SK-MEL-5 (cell line): ENCODE measurements at places on chromosomes 16 and 17.

- DNase-seq, result no peak
Observed at GRCh38 chr17:79830303-79830702, 8.9 kb downstream of the CBX4 start.

GRCh38 chr16:88293097-88293496 is 89.7 kb upstream of the ZNF469 start:
- no peak for DNase-seq

- DNase-seq, result no peak
Observed at GRCh38 chr16:23694644-23695373, 16.1 kb downstream of the PLK1 start.

DNA sequence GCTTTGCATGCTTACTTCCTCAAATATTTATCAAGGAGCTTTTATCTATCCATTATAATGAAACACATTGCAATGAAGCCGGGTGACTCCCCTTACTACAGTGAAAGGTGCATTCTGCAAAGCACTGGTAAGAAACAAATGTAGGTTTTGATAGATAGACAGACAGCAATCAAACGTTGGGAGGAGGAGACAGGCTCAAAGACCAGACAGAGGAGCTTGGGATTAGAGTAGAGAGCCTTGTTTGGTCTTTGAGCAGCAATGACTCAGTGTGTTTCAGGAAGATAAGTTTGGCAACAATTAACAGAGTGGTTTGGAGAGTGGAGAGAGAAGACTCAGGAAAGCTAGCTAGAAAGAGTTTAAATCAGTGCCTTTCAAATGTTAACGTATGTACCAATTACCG is 68.8 kb downstream of the ZNF18 start:
- no peak for DNase-seq

DNA sequence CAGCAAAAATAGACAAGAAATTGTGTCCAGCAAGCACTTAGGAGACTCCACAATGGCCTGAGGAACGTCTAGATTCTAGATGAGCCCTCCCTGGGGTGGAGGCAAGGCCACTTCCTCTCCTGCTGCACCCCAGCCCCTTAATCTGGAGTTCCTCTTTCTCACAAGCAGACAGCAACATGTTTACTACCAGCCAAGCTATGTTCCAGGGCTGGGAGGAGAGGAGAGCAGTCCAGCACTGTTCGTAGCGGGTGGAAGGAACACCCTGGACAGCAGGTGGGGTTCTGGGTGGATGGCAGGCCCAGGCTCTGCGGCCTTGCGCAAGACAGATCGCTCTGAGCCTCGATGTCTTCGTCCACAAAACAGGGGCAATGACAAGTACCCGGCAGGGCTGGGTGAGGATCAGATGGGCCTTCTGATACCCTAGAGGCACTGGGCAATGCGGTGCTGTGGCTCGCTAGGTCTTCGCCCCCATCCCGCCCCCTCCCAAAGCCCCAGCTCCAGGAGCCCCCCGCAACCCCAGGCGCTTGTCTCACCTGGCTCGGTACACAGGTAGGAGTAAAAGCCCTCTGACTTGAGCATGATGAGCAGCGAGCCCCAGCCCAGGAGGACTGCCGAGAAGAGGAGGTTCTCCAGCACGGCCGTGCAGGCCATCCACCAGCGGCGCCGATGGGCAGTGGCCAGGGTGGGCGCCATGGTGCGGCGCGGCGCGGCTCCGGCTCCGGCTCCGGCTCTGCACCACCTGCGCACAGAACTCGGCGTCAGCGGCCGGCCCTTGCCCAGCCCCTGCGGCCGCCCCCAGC is 1.3 kb downstream of the SLC43A2 start:
- no peak for DNase-seq

GRCh38 chr16:4522051-4522581 is 16.5 kb downstream of the CDIP1 start:
- DNase-seq, result no peak

DNA sequence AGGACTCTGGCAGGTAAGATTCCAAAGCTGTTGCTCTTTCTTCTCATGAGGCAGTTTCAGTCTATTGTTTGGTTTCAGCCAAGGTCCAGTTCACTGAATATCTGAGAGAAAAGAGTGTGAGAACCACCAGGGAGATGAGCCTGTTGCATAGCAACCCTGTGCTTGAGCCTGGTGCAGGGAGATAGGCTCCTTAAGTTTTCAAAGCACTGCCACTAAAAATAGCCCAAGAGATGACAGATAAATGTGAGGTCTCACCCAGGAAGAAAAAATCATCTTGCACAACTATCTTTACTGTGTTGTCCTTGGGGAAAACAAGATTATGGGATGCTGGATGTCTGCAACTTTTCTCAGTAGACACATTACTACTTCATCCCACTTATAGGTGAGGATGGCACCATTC is 26.2 kb upstream of the NUDT7 start:
- DNase-seq, result no peak

GRCh38 chr17:35240861-35241260 is 2.0 kb upstream of the SLFN5 start:
- no peak for DNase-seq

GRCh38 chr17:81018044-81018802 is 16.7 kb upstream of the BAIAP2 start:
- peak; percentile 73 for DNase-seq
